ENCODE measurements at places on chromosomes 5 and 9. TPM values are rescaled to one million over a fixed set of nuclear protein-coding genes. Genes with fewer than 3 reads are reported as not detected.
A peak's percentile ranks its signal among the peaks of the same experiment; 100 is the strongest.

The ZFP37 gene
- total RNA-seq, result 4.1 TPM

The PLEKHG4B gene
- total RNA-seq, result 4.0 TPM

The PTGS1 gene
- 4.2 TPM for total RNA-seq

The FLT4 gene
- total RNA-seq, result 0.90 TPM

The NREP gene
- total RNA-seq, result 263 TPM

The CCDC127 gene
- total RNA-seq, result 4.8 TPM

The PCDHGA6 gene
- total RNA-seq, result not detected

DNA sequence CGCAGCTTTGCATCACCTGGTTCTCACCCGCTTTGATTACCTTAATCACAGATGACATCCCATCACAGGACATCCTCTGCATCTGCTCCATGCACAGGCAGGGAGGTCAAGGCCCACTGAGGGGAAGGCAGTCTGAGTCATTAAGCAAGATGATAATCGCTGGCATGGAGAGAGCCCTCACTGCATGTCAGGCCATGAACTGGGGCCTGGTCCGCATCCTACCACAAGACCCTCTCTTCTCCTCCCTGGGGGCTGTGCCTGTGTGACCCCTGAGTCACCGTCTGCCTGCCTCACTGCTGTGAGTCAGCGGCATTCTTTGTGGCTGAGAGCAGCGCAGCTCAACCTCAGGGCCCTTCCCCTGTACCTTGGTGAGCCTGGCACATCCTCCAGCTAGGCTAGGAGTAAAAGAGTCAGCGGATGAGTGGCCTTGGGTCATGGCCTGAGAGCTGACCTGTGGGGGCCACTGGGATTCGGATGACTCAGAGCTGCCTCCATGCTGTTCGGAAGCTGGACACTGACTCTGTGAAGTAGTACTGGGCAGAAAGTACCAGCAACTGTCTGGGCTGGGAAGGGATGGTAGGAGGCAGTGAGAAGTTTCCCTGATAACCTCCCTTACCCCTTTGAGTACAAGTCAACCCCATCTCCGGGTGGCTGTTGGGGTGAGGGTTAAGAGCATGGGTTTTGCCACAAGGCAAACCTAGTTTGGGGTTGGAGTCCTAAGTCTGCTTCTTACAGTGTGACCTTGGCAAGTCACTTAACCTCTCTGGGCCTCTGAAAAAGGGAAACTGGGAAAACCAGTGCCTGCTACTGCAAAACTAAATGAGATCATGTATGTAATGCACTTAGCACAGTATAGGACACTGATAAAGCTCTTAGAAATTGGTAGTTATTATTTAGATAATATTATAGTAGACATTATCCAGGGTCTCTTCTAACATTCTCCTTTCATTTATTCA lies 14.6 kb upstream of the ARSI start:
- DNase-seq, result peak; percentile 83

- DNase-seq, result no peak
Measured at GRCh38 chr5:95671826-95672225, 11.0 kb downstream of the SPATA9 start.

DNA sequence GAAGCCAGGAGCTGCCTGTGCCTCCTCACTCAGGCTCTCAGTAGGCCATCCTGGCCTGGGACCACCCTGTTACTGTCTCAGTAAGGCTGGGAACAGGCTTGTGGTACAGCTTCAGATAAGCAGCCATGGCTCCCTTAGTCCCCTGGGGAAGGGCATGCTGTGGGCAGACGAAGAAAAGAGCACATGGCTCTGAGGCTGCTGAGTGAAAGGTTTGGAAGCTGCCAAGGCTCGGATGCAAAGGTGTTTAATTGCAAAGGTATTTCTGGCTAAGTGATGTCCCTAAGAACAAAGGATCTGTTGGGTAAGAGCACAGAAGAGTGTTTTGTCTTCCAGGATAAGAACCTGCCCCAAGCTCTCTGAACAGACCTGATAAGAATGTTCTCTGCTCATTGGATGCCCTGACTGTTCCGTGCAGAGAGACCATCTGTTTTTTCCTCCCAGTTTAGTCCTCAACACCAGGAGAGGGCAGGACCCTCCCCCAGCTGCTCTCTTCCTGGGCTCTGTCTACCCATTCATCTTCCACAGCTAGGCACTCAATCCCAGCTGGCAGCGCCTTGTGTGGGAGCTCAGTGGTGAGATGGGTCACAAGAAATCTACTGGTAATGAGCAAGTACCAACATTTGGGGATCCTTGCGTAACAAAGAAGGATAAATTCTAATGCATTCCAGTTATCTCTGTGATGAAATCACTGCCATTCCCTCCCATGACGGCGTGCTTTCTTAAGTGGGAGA lies 17.7 kb downstream of the ANGPTL2 start:
- DNase-seq, result no peak

- no peak for DNase-seq
Measured at GRCh38 chr9:104850786-104851545, 77.0 kb downstream of the ABCA1 start.

DNA sequence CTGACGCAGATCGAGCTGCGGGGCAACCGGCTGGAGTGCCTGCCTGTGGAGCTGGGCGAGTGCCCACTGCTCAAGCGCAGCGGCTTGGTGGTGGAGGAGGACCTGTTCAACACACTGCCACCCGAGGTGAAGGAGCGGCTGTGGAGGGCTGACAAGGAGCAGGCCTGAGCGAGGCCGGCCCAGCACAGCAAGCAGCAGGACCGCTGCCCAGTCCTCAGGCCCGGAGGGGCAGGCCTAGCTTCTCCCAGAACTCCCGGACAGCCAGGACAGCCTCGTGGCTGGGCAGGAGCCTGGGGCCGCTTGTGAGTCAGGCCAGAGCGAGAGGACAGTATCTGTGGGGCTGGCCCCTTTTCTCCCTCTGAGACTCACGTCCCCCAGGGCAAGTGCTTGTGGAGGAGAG lies 4.6 kb upstream of the PHYHD1 start:
- DNase-seq, result no peak

GRCh38 chr5:169494941-169495548 lies 88.5 kb upstream of the SPDL1 start:
- DNase-seq, result no peak

- no peak for DNase-seq
Measured at GRCh38 chr5:135657536-135658305, 78.9 kb upstream of the CXCL14 start.

DNA sequence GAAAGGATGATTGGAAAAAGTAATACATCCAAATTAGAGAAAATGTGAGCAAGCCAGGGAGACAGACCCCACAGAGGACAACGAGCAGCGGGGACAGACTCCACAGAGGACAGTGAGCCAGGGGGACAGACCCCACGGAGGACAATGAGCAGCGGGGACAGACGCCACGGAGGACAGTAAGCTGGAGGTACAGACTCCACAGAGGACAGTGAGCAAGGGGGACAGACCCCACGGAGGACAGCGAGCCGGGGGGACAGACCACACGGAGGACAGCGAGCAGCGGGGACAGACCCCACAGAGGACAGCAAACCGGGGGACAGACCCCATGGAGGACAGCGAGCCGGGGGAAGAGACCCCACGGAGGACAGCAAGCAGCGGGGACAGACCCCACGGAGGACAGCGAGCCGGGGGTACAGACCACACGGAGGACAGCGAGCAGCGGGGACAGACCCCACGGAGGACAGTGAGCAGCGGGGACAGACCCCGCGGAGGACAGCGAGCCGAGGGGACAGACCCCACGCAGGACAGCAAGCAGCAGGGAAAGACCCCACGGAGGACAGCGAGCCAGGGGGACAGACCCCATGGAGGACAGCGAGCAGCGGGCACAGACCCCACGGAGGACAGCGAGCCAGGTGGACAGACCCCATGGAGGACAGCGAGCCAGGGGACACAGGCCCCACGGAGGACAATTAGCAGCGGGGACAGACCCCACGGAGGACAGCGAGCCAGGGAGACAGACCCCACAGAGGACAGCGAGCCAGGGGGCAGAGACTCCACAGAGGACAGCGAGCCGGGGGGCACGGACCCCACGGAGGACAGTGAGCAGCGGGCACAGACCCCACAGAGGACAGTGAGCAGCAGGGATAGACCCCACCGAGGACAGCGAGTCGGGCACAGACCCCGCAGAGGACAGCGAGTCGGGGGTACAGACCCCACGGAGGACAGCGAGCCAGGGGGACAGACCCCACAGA lies 1.9 kb upstream of the ZDHHC11 start:
- no peak for DNase-seq

GRCh38 chr9:114309096-114309495 lies 13.8 kb upstream of the ORM1 start:
- no peak for DNase-seq

GRCh38 chr5:111765613-111766571 lies 8.9 kb upstream of the NREP start:
- DNase-seq, result no peak

DNA sequence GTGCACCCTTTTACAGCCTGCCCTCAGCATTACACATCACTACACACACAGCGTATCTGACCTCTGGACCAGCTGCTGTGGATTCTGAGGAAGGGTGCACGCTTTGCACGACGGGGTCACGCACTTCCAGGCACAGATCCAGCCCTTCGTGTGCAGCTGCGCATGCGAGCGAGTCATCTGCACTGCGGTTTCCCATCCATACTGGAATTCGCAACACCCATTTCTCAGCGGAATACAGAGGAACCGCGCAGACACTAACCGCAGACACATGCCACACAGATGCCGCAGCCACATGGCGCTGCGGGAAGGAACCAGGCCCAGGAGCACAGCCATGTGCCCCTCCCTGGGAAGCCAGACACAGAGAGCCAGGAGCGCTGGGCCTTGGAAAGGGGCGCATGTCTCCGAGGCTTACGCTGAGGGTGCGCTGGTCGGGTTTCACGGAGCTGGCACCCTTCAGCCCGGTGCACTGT lies 43.5 kb downstream of the PNPLA7 start:
- DNase-seq, result no peak

- peak; percentile 27 for DNase-seq
Measured at GRCh38 chr5:104513121-104513602, 950.6 kb upstream of the NUDT12 start.

DNA sequence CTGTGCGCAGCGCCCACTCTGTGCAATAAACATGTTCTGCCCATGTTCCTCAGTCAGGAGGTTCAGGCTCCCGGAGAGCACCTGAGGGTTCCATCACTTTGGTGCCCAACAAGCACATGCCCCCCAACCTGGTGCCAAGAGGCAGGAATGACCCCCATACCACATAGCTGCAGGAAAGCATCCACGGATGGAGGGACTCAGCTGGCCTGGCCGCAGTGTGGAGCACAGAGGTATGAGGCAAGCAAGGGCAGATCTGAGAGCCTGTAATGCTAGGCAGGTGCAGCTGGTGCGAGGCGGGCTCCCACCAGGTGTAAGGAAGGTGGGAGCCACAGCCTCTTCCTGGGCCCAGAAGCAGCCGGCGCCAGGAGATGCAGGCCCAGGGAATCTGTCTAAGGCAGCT lies 4.3 kb upstream of the MRNIP start:
- DNase-seq, result no peak

- DNase-seq, result no peak
Measured at GRCh38 chr9:126303488-126303887, 23.1 kb upstream of the MVB12B start.

- DNase-seq, result no peak
Measured at GRCh38 chr5:130234816-130235215, 330.6 kb downstream of the CHSY3 start.

DNA sequence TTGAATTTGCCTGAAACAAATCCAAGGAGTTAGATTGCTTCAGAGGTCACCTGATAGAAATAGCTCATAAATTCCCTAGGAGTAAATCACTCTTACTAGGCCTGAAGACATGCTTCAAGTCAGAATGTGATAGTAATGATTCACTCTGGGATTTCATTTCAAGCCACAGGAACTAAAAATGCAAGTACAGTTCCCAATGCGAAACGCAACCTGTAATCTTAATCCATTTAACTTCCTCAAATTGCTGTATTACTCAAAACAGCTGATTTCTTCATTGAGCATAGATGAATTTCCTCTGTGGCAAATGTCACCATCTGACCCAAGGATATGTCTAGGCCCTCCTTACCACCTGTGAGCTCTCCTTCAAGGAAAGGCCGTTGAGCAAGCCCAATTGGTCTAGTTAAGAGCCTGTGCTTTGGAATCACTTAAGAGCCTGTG lies 32.1 kb upstream of the IL6ST start:
- DNase-seq, result peak; percentile 34

- DNase-seq, result no peak
Measured at GRCh38 chr9:116271991-116272390, 118.4 kb downstream of the PAPPA start.

Measured in hepatocyte (in vitro differentiated cells).